Stimulated activated CD4-positive, alpha-beta T cell treated with anti-CD3 and anti-CD28 coated beads, Interleukin-1b, Interleukin-23, amount 100 ng/mL, for 48 hours (primary cell): ENCODE measurements at places on chromosomes 7 and 10.

GRCh38 chr10:93596539-93596938 lies 4.5 kb downstream of the RBP4 start:
- DNase-seq: no peak

DNA sequence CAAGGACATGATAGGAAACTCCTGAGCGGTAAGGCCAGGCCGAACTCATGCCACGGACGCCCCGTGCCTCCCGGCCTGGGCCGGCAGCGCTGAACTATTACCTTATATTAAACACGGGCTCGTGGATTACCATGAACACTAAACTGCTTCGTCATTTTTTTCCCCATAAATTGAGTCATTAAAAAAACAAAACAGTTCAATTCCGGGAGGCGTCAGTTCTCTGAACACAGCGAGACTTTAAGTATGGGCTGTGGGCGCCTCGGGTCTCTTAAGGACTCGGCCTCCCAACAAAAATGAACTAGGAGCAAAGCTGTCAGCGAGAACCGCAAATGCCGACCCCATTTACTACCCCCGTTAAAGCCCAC lies 519 bp downstream of the PITRM1 start:
- no peak for DNase-seq

GRCh38 chr7:50562136-50562535 lies 3.1 kb downstream of the DDC start:
- no peak for DNase-seq

- DNase-seq: no peak
Observed at GRCh38 chr10:113304726-113305125, 248.1 kb upstream of the HABP2 start.

GRCh38 chr10:83302623-83303022 lies 836.7 kb upstream of the GHITM start:
- DNase-seq: no peak

GRCh38 chr10:60305380-60305892 lies 84.2 kb downstream of the ANK3 start:
- DNase-seq: no peak

GRCh38 chr7:121037957-121038716 lies 49.6 kb downstream of the CPED1 start:
- DNase-seq: no peak

- no peak for DNase-seq
Observed at GRCh38 chr10:72875250-72876055, 18.1 kb upstream of the OIT3 start.

GRCh38 chr10:68562661-68563570 lies 2.8 kb downstream of the TET1 start:
- no peak for DNase-seq

GRCh38 chr7:41164440-41164839 lies 538.5 kb downstream of the INHBA start:
- DNase-seq: no peak

GRCh38 chr10:116733566-116733965 lies 8.8 kb downstream of the HSPA12A start:
- no peak for DNase-seq
